NCI-H226 (cell line): ENCODE measurements at places on chromosomes 1 and 21.

GRCh38 chr1:44650159-44650831, 24.0 kb downstream of the TMEM53 start:
- no peak for DNase-seq

DNA sequence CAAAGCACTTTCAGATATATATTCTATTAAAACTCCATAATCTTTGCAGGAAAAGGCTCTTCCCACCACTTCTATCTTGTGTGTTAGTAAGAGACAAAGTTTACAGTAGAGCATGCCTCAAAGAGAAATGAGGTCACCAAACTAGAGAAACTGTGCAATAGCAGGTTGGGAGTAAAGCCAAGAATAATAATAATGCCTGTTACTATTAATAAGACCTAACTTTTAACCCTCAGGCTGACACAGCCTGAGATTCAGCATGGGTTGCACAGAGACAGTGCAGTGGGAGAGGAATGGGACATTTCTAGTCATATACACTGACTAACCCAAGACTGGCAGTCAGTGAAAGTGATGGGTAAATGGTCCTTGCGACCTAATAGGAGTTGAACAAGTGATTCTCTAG, 320.2 kb upstream of the NFIA start:
- DNase-seq = peak; percentile 52

- DNase-seq = no peak
These were observed 10.5 kb downstream of the DNAH14 start for GRCh38 chr1:224939844-224940425.

GRCh38 chr1:117198097-117198496, 12.6 kb downstream of the VTCN1 start:
- DNase-seq = no peak

DNA sequence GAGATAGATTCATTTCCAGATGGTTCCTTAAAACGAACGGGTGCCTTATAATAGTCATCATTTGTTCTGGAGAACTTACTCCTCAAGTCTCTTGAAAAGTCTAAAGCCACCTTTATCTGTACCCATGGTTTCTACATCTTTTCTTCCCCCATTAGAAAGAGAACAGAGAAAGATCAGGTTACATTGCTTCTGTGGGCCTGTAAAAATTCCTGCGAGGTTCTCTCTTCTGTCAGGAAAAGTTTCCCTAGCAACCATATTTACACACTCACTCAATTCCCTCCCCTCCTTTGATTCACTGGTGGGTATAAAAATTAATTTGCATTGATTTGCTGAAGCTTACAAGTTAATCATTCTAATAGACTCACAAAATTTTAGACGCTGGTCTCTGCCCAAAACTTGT, 6.7 kb downstream of the PHC2 start:
- no peak for DNase-seq

DNA sequence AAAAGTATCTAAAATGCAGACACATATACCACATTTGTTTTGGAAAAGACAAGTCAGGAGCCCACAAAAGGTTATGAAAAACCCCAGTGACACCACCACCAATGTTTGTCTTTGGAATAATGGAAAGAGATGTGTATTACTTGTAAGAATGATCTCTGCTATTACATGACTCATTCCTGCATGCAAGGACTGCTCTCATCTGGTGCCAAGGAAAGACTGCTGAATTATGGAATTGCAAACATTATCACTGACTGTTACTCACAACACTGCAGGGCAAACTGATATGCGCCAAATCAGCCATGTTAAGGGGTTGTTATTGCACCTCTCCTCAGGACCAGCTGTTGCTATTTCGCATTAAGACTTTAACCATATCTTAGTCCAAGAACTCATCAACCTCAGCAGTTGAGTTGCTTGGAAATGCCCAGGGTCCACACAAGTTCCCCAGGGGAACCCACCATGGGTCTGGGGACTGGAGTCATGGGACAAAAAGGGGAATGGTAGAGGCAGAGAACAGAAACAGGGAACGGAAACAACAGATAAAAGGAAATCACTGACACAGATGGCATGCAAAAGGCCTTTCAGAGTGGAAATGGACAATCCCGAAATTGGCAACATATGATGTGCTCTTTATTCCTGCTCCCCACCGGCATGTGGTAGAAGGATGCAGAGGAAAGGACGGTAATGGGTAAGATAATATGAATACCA, 34.4 kb downstream of the CAPZB start:
- peak; percentile 93 for DNase-seq

- no peak for DNase-seq
These were observed 329.3 kb upstream of the PROX1 start for GRCh38 chr1:213658457-213658856.

DNA sequence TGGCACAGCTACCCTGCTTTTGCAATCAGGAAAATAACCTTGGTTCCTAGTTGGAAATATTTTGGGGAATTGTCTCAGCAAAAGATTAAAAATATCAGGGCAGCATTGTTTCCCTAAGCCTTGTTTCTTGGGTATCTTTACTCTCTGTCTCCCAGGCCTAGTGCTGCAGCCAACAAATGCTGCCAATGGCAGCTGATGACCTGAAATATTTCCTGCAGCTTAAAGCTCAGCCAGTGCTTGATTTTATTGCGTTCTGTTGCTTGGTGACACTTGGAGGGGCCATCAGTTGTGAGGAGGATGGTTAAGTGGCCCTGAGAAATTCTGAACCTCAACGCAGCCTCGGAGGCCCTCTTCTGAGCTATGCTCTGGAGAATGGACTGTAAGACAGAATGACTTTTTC, 59.4 kb upstream of the B3GALT5 start:
- DNase-seq = no peak

- no peak for DNase-seq
These were observed 182.7 kb downstream of the AJAP1 start for GRCh38 chr1:4837031-4837600.

DNA sequence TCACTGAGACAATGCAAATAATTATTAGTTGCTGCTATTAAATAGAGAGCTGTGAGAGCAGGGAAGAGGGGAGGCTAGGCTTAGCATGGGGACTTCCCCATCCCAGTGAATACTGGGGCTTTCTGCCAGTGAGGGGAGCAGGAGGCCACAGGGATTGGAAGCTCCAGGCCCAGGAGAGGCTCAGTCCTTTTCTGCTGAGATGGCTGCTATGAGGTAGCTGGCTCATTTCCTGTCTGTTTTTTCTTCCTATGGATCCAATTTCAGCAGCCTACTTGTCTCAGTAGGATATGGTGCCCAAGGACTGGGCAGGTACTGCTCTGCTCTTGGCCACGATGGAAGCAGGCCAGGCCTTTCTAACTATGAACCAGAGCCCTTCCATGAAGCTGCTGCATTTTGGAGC, 10.0 kb downstream of the STMN1 start:
- DNase-seq = peak; percentile 38

GRCh38 chr1:207669528-207670009, 24.6 kb downstream of the CR1L start:
- no peak for DNase-seq

GRCh38 chr1:167710836-167711235, 10.9 kb upstream of the MPZL1 start:
- DNase-seq = no peak

- DNase-seq = no peak
These were observed 65.5 kb downstream of the ERI3 start for GRCh38 chr1:44289530-44289929.

GRCh38 chr1:174726167-174726879, 273.4 kb upstream of the CACYBP start:
- DNase-seq = no peak

GRCh38 chr1:18279351-18280074, 171.9 kb downstream of the IGSF21 start:
- no peak for DNase-seq

- DNase-seq = peak; percentile 56
These were observed 25.6 kb downstream of the IL23R start for GRCh38 chr1:67191668-67192520.

DNA sequence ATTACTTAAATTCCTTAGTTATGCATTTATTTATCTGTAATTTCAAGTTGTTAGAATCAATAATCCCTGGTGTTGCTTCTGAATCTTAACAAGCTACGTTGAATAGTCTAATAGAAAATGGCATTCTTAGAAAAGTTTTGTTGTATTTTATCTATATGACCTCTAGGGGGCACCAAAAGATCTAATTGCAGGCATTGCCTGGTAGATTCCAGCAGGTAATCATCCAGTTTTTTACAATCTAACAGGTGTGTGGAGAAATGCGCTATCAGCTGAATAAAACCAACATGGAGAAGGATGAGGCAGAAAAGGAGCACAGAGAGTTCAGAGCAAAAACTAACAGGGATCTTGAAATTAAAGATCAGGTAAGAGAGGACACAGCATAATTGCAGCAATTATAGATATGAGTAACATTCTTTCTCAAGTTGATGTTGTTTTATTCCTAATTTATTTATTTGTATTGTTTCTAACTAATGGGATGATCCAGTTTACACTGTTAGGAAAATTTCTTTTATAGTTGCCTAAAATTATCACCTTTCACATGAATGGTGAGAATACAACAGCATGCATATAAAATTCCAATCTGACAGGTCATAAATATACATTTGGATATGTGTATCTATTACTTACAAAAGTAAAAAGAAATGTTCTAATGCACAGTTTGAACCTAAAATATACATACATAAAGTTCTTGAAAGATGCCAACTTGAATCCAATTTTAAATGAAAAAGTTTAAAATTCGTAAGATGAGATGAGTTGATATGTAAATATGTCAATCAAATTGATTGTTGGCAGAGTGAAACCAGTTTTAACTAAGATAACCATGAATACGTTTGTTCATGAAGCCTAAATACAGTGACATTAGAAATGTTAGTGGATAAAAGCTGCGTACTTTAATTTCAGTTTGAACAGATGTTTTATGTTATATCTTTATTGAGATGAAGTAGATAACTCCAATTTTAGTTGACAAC, 88.4 kb downstream of the SDCCAG8 start:
- DNase-seq = no peak

- DNase-seq = no peak
These were observed 388.8 kb upstream of the RUNX1 start for GRCh38 chr21:35437941-35438340.

- no peak for DNase-seq
These were observed 36.0 kb downstream of the TRAPPC10 start for GRCh38 chr21:44047996-44048560.

DNA sequence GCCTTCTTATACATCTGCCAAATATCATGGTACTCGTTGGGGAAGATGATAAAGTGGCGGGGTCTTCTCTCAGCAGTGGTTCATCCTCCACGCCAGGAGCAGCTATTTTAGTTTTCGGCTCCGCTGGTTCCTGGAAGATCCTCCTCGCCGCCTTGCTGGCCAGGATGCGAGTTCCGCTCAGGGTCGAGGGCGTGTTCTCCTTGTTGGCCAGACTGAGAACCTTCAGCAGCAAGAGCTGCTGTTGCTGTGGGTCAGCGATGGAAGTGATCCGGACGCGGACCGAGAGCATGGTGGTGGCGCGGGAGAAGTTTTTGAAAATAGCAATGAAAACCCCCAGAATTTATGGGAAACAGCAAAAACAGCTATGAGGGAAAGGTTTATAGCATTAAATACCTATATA, 11.4 kb upstream of the CFAP126 start:
- no peak for DNase-seq

DNA sequence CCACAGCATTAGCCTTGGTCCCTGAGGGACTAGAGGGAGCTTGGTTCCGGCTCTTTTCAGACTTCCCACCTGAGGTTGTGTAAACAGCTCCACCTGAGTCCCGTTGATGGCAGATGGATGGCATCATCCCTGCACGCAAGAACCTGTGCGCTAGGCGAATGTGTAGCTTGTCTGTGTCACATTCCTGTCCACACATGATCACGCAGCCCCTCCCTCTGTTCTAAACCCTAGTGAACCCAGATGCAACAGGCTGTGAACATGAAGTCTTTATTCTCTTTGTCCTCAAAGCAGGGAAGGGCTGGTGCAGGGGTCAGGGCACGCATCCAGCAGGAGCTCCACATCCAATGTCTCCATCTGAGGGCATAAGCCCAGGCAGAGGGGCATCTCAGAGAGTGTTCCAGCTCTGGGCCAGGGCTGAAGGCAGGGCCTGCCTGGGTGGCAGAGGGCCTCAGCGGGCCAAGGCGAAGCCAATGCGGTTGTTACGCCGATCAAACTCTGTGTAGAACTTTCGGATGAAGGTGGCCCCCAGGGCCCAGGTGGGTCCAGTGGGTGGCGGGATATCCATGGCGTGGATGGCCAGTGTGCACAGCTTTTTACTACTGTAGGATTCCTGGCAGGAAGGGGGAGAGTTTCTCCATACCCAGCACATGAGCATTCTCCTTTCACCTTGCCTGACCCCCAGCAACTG, 2.9 kb upstream of the ETNK2 start:
- DNase-seq = no peak

GRCh38 chr1:154583773-154584172, 16.2 kb downstream of the CHRNB2 start:
- no peak for DNase-seq

DNA sequence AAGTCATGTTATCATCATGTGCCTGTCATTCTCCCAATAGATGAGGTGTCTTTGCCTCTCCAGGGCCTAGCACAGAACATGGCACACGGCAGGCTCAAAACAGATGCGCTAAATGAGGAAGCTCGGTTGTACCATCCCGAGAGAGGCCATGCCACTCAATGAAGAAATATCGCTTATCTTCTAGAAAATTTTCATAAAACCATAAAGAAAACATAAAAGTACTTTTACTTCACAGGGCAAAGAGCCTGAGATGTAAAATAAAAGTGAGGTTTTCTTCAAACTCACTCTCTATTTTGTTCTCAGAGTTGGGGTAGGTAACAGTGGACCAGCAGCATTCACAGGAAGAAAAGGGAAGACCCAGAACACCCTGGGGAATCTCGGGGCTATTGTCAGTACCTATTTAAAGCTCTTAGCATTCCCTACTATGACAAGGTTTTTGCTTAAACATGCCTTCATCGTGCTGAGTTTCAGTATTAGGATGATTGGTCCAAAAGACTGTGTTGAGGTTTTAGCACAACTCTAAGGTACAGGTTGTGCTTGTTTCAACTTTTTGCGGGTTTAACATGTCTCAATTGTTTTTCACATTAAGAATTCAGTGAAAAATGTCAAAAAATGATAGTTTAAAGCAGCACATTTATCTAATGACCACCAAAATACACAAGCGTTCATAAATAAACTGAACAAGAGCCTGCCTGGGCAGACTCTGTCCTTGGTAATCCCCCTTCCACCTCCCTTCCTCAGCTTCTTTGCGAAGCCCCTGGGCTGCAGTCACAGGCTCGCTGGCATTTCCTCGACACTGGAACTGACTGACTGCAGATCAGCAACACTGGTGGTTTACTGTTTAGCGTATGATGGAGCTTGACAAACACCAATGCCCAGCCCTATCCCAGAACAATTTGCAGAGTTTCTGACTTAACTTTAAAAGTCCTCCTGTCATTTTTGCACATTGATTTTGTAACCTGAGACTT, 55.6 kb downstream of the COQ8A start:
- no peak for DNase-seq

GRCh38 chr21:25508364-25508763, 98.9 kb downstream of the MRPL39 start:
- DNase-seq = peak; percentile 2

DNA sequence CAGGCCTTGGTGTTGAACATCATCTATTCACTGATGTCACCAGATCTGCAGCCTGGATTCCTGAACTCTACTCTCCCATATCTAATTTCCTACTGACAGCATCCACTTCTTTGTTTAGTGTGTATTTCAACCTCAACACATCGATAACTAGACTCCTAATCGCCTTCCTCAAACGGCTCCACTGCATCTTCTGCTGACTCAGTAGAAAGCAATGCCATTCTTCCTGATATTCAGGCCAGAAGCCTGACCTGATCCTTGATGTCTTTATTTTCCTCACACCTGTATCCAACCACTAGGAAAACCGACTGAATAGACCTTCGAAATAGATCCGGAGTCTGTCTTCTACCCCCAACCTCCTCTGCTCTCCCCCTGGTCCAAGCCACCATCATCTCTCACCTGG, 466.9 kb downstream of the PCP4 start:
- no peak for DNase-seq

GRCh38 chr21:42652527-42653230, 742 bp upstream of the PDE9A start:
- peak; percentile 48 for DNase-seq
